ENCODE measurements at places on chromosomes 5 and 9.

GRCh38 chr5:159206368-159206767 lies 3.0 kb downstream of the RNF145 start:
- no peak for DNase-seq

- DNase-seq: no peak
These were observed 5.4 kb downstream of the ADRA1B start for GRCh38 chr5:159921721-159922120.

DNA sequence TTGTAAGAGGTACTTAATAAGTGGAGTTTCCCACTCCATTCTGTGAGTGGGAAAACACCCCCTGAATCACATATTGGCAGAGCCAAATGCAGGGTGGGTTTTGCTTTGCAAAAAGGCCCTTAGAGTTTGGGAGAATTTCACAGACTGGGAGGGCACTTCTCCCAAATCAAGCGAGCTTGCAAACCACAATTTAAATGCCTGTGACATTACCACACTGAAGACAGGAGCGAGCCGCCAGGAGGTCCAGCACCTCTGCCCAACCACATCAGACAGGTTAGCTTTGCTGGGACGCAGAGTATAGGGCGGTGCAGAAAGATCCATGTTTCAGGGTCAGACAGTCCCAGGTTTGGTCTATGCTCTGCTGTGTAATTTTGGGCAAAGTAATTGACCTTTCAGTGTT lies 2.3 kb downstream of the ALAD start:
- no peak for DNase-seq

- DNase-seq: no peak
These were observed 142.3 kb downstream of the MEF2C start for GRCh38 chr5:88740604-88741185.

- no peak for DNase-seq
These were observed 125.3 kb downstream of the ROR2 start for GRCh38 chr9:91824601-91825305.

GRCh38 chr9:114847492-114848417 lies 41.9 kb upstream of the TNFSF15 start:
- no peak for DNase-seq
